ENCODE measurements at places on chromosomes 4 and X.

DNA sequence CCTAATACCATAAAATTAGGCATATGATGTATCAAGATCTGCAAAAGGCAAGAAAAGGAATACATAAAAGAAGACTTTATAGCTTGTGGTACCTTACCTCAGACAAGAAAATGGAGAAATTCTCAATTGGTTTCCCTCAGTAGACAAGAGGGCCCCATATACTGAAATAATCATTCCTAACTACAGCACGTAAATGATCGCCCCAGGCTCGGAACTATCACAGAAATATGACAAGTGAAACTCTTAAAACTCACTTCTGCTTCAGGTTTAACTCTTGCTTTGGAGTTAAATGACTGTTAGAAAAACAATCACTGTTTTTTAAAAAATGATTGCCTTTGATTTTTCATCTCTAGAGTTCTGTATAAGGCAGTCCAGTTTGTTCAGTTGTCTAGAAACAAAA lies 38.6 kb upstream of the NAP1L5 start:
- DNase-seq = no peak

- peak; percentile 75 for DNase-seq
Observed at GRCh38 chr4:184019076-184019475, 114.0 kb downstream of the STOX2 start.

DNA sequence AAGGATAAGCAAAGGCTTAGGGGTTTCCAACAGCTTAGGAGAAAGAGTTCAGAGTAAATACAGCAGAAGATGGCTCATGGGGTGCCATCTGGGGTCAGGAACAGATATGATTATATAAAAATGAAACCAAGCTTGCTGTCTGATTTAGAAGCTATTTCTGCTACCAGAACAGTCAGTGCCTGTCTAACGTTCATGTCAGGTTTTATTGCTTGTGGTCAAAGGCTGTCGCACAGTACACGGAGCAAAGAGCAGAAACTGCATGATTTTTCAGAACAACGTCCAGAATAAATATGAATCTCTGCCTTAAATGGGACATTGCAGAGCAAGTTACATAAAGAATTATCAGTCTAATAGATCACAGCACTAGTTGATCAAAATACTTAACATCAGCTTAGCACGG lies 17.4 kb downstream of the CETN2 start:
- DNase-seq = no peak

DNA sequence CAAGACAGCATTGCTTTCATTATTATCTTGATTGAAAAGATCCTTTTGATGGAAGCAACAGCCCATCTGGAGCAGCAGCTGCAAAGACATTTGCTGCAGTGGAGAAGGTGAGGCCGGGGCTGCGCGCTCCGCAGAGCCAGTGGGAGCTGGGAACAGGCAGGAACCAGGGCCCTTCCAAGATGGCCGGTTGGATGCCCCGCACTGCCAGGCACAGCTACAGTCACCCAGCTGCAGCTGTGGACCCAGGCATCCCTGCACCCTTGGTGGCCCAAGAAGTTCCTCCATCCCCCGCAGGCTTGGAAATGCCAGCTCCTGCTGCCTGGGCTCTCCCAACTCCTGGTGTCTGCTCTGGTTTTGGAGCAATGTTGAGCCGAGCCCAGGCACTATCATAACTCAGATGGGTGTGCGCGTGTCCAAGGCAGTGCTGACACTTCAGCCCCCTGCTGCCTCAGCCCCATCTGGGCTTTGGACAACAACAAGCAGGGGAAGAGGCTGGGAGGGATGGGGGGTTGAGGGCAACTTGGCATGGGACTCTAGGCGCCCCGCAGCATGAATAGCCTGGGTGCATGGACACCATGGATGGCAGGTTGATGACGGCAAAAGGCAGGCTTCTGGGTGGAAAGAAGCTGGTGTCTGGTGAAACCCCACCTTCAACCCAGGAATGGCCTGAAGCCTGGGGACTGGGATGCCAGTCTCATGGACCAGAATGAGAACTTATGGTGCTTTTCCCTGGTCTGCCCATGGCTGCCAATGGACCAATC lies 371.8 kb downstream of the FSTL5 start:
- no peak for DNase-seq

GRCh38 chr4:95531141-95531540 lies 17.6 kb downstream of the UNC5C start:
- DNase-seq = no peak

DNA sequence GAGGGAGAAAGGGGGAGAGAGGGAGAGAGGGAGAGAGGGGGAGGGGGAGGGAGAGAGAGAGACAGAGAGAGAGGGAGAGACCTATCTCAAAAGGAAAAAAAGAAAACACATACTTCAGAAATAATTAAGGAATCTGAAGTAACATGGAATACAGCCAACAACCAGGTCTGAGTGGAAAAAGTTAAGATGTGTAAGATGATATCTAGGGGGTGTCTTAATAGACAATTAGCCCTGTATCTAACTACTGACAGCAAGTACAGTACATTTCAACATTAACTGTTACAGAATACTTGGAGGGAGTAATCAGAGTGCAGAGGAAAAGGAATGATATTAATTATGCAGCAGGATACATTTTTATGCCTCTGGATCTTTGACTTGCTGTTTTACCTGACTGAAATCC lies 22.4 kb downstream of the NUP54 start:
- no peak for DNase-seq

DNA sequence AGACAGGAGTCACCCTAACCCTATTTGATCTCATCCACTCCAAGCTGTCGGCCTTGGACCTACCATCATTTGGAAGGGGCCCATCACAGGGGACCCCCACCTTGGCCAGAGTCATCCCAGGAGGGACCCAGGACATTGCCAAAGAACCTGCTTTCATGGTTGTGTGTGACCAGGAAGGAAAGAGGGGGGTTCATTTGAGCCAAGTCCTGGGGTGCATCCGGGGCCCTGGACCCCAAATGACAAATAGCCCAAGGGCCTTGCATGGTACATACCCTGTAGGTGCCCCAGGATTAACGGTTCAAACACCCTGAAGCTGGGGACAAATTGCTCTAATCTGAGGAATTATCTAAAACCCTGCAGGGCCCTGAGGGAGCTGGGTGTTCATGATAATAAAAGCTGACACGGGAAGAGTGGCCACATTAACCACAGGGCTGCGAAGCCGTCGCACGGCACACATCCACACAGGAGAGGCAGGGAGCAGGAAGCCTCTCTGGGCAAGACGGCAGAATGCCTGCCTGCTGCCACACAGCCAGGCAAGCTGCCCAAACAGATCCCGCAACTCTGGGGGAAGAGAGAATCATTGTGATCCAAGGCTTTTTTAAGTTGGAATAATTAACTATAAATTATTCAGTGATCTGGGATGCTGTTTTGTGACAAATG lies 28.2 kb upstream of the PPP2R2C start:
- no peak for DNase-seq

- DNase-seq = no peak
Observed at GRCh38 chrX:21741869-21742701, 15.8 kb downstream of the SMPX start.

DNA sequence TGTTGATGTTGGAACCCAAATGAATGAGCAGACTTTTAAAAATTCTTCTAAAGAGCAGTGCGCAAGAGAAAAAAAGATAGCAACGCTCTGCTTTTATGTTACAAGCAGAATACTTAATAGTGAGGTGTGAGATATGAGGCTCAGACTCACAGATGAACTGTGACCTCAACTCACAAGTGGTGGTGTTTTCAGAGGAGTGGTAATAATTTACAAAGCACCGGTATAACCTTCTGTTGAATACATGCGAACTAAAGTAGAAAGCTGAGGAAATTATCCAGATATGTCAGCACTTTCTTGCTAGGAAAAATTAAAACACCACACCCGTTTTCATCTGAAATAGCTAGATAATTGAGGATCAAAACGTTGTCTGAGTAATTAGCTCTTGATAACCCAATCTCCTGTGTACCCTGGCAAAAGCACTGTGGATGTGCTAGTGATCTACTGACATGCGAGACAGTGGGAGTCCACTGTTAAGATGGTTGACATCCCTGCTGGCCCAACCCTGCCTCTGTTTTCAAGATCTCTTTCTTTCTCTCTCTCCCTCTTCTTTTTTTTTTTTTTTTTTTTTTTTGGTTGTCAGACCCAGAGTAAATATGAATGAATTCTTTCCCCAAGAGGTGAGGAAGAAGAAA lies 6.9 kb upstream of the TLL1 start:
- no peak for DNase-seq

DNA sequence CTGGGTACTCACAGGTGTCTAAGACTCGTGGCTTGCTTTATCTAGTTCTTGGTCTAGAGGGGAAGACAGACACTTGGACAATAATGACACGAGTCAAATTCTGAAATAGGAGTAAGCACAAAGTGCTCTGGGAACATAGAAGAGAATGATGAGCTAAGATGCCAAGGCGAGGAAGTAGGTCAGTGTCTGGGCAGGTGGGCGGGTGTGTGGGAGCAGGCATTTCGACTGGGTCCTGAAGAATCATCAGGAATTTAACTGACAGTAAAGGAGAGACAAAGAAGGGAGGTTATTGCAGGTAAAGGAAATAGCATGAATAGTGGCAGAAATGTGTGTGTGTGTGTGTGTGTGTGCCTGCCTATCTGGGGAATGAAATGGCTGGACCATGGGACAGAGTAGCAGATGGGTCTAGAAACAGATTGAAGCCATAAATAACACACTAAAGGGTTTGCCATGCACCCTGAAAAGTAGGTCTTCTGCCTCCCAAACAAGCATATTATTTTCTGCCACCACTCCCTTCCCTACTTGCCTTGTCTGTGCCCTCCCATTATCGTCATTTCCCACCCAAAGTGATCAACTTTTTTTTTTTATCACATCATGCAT lies 58.4 kb upstream of the SLC25A43 start:
- DNase-seq = no peak

DNA sequence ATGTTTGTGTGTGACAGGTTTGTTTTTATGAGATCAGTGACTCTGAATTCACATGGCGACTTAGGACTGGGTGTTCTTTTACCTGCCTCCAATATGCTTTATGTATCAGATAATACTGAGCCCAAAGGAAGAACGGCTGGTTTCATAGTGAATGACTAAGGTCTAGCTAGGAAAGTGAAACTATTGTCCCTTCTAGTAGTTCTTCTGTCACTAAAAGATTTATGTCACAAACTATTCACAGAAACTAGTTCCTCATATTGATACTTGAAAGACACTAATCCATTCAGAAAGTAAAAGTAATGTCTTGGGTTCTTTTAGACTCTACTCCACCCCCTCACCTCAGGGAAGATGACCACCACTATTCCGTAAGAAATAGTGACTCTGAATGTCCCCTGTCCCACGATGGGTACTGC lies 81.7 kb downstream of the EGF start:
- DNase-seq = no peak

DNA sequence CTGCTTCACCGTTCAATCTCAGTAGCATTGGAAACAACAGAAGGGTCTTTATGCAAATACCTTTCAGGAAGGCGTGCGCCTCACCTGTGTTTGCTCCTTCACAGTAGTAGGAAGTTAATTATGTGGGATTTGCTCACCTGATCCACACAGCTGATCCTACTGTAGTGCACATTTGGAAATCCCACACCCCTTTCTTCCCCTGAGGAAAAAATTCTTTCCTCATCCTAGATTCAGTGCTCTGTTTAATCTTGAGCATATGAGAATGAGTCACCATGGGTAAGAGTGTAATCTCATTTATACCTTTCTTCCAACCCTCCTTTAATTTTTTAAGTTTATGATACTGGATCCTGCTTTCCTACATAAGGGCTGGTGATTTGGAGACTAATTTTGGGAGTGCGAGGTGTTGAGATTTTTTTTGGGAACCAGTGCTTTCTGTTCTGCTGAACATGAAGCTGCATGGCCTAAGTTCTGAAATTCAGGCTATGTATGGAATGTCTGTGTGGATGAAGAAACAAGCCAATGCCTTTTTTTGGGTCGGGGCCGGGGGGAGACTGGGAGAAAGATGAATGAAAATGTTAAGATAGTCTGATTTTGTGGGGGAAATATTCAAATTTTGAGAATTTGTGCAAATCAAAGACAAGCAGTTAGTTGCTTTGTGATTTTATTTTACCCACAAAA lies 19.0 kb downstream of the GAB1 start:
- no peak for DNase-seq

- DNase-seq = peak; percentile 37
Observed at GRCh38 chr4:60655356-60655755, 544.8 kb upstream of the ADGRL3 start.

DNA sequence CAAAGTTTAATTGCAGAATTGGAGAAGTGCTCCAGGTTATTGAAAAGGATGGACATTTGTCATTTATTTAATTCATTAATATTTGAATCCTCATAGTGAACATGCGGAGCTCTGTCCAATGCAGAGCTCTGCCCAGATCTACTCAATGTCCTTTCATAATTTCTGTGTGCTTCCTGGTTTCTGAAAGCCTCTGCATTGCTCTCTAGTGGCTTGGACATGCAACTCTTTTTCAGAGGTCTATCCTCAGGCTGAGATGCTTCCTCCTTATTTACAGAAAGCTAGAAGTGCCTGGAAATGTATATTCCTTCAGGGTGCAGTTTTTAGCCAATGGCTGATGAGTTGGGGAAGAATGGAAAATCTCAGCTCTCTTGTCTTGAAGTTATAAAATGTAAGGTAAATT lies 786.1 kb upstream of the AADAT start:
- DNase-seq = no peak

DNA sequence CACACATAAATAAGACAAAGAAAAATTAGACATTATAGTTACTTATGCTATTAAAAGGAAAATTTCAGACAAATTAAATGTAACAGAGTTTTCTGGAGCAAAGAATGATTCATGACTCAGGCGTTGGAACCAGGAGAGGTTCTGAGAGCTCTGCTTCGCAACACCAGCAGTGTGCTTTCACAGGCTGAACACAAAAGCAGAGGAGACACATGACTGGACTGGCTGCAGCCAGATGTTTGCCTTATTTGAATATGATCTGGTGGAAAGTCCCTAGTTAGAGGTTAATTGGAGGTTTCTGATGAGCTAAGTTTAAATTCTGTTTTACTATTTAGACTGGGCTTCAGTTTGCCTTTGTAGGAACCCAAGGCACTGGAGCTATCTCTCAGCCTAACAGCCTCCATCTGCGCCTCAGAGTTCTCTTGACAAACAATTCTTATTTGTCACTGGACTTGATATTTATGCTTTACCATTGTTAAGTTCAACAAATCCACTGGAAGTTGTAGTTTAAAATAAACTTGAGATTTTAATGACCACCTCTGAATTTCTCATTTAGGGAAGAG lies 16.2 kb downstream of the BOD1L1 start:
- no peak for DNase-seq

DNA sequence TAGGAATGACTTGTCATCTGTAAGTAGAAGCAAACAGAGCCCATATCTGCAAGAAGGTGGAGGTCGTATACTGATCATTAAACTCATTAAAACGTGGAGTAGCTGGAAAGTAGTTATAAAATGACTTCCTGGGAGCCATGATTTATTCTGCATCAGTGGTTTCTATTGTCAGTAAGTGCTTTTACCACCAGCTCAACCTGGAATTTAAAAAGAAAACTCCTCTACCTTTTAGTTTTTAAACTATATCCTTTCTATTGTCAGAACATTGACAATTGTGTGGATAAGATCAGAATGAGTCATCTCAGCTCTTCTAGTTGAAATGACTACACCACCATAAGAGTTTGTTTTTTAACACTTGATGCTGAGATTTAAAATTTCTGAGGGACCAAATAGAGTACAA lies 651.2 kb upstream of the GALNT7 start:
- DNase-seq = no peak
